Activated T-cell treated with anti-CD3 and anti-CD28 coated beads for 4 hours (primary cell): ENCODE measurements at places on chromosomes 12 and 14.

- no peak for DNase-seq
These were observed 332.4 kb upstream of the PRICKLE1 start for GRCh38 chr12:42921741-42922504.

DNA sequence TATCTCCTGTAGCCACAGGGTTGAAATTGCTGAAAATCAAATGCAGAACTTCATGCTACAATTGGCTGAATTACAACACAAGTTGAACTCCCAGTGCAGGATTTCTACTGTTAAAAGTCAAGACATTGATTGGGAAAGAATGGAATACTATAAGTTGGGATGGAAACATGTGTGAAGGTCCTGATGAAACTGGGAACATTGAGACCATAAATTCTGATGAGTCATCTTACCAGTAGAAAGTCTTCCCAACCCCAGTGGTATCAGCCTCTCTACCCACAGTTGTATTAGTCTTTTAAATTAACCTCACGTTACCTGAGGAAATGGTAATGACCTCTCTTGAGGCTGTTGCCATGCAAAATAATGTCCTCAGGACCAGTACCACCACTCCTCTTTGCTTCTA lies 27.4 kb upstream of the DYRK2 start:
- DNase-seq, result no peak

- DNase-seq, result no peak
These were observed 3.5 kb upstream of the BAZ2A start for GRCh38 chr12:56633468-56634241.

GRCh38 chr12:118498171-118498570 lies 121.8 kb downstream of the SUDS3 start:
- no peak for DNase-seq

DNA sequence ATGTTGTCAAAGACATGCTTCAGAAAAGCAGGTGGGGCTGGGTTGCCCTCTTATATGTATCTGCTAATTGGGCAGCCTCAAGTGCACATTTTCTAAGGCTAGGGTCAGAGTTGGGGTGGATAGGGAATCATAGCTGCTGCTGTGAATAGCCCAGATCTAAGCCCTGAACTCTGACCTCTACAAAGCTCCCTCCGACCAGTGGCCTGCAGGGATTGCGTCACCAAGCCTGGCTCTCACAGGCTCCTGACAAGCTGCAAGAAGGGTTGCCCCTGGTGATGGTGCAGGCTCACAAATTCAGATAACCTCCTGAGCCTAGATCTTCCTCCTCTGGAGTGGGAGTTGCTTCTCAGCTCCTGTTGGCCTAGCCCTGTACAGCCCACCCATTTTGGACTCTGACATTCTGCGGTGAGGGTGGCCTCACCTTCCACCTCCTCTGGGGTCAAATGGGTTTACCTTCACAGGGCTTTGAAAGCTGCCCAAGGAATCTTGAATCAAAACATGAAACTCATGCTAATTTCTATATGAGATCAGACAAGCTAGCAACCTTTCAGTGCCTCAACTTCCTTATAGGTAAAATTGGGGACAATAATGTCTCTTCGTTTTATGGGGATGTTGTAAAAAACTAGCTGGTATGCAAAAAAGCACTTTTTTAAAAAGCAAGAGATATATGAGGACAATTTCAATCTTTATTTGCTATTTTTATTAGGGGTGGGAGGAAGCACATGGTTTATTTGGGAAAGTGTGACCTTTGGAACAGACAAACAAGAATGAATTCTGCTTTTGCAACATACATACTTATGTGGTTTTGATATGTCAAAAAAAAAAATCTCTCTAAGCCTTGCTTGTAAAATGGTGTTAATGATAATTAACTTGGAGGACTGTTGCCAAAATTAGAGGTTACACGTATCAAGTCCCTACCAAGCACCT lies 4.9 kb upstream of the SUSD6 start:
- no peak for DNase-seq
